ENCODE measurements at places on chromosomes 7 and 10. TPM values are rescaled to one million over a fixed set of nuclear protein-coding genes. Genes with fewer than 3 reads are reported as not detected.

The EPDR1 gene
- 22.9 TPM for total RNA-seq

The MYL7 gene
- total RNA-seq, result not detected

The FGFBP3 gene
- 0.28 TPM for total RNA-seq

The BBS9 gene
- 23.2 TPM for total RNA-seq

The EPHA1 gene
- 0.13 TPM for total RNA-seq

DNA sequence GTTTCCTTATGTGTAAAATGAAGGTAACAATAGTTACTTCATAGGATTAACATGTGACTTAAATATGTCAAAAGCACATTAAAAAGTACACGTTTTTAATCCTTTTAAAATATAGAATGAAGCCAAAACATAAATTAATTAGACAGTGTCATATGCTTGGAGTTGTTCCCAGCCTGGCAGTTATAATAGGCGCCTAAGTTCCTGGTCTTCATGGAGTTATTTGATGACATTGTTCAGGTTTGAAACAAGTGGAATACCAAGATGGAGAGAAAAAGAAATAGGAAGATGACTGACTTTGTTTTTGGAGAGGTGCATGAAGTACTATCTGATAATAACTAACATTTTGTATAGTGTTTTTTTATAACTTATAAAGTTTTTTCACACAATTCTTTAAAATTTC lies 67.3 kb downstream of the ZNRF2 start:
- no peak for DNase-seq

Measured in omental fat pad (tissue), 4 donors.